Common myeloid progenitor, CD34-positive (primary cell): ENCODE measurements at places on chromosomes 12 and 14.

DNA sequence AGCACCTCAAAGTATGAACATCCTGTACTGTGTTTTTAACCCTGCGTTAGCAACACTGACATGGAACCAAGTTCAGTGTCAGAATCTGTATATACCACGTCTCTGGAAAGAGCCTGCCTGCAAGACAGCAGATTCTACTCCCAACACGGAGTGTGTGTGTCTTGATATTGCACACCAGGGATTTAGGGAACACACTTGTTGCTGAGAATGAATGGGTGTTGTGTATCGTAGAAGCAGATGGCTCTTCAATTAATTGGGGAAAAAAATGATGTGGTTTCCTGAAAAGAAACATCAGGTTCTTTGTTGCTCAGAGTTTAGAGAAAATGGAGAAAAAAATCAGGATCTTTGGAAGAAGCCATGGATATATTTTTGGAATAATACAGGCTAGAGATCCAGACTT lies 170.8 kb downstream of the EGLN3 start:
- DNase-seq: no peak

GRCh38 chr12:14611640-14612203 lies 44.0 kb upstream of the PLBD1 start:
- no peak for DNase-seq

DNA sequence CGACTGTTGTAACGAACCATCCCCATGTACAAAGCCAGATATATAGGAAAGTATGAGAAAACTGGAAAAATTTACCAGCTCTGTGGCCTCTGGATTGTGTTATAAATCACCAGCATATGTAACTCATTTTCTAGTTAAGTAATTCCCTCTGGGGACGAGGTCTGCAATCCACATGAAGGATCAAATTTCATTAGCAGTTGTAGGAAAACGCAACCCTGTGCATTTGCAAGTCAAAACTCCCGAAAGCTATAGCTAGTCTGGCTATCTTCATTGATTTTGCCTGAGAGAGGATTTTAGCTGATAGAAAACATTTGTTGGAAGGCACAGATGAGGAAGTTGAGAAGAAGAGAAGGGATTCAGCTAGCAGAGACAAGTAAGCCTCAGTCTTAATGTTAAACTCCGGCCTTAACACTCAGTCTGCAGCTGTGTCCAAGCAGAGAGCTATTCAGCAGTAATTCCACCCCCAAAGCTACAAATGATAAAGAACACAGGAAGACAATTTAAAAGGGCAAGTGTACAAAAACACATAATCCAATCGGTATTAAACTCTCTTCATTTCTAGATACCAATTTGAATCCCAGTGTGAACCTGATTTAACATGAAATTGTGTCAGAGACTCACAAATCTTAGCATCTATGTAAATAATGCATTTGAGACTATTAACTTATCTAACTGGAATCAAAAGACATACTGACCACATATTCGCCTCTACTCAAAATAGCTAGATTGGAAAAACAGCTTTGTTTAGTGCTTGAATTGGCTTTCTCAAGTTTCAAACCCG lies 54.2 kb upstream of the CERS5 start:
- DNase-seq: no peak

- DNase-seq: peak; percentile 36
Observed at GRCh38 chr12:125861299-125862281, 796.4 kb downstream of the AACS start.

DNA sequence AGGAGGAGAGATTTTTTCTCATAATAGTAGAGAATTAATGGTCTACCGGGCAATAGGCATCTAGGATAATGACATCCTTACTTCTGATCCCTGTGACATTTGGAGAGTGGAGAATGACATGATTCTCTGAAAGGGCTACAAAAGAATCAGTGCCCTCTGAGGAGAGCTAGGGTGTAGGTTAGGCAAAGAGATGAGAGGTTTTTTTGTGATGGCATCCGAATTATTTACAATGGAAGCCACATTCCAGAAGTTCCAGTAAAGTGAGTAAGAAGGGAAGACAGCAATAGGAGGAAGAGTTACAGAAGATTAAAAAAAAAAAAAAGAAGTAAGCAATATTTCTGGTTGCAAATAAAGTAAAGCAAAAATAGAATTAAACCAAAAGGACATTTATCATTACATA lies 478.0 kb downstream of the RMST start:
- no peak for DNase-seq

DNA sequence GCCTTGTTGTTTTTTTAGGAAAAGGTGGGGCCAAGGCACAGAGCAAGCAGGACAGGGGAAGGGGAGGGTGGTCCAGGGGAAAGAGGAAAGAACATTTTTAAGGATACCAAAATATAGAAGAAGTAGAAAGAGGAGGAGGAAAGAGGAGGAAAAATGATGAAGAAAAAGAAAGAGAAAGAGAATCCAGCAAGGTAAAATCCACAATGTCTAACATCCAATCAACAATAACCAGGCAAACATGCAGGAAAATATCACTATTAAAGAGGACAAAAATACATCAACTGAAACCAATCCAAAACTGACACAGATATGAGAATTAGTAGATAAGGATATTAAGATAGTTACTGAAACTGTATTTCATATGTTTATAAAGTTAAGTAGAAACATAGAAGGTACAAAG lies 7.0 kb upstream of the TMEM120B start:
- DNase-seq: no peak
